ENCODE measurements at places on chromosomes 5 and 9.
A peak's percentile ranks its signal among the peaks of the same experiment; 100 is the strongest.

DNA sequence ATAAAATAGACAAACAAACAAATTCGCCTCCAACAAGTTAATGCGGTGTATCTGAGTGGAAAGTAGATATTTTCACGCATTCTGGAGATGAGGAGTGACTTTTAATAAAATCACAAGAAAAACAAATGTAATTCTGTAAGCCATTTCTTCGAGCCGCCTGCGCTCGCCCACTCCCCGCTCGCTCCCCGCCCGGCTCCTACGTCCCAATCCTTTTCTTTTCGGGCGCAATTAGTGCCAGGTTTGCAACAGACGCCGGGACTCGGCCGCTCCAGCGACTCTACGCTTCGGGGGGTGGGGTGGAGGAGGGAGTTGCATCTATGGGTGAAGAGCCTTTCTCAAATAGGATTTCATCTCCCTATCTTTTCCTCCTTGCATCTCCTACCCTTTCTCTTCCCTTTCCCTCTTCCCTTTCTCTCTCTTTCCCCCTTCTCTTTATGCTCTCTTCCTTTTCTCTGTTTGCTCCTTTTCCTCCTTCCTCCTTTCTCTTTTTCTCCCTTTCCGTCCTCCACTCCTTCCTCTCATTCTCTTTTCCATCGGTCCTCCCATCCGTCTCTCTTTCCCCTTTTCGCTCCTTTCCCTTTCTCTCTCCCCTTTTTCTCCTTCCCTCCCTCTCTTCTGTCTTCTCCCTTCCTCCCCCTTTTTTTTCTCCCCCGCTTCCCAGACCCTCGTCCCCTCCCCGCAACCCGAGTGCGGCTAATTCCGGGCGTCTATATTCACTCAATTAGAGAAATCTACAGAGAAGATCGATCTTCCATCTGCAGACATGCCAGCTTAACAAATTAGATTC, 6.1 kb upstream of the OTP start:
- DNase-seq: no peak

- DNase-seq: no peak
These were observed 564.8 kb downstream of the ACTL7B start for GRCh38 chr9:108290839-108291585.

GRCh38 chr5:157941616-157942015, 82.7 kb upstream of the CLINT1 start:
- no peak for DNase-seq

- no peak for DNase-seq
These were observed 53.9 kb downstream of the SEMA6A start for GRCh38 chr5:116520771-116521170.

- DNase-seq: no peak
These were observed 205.8 kb downstream of the GABBR2 start for GRCh38 chr9:98502976-98503325.

DNA sequence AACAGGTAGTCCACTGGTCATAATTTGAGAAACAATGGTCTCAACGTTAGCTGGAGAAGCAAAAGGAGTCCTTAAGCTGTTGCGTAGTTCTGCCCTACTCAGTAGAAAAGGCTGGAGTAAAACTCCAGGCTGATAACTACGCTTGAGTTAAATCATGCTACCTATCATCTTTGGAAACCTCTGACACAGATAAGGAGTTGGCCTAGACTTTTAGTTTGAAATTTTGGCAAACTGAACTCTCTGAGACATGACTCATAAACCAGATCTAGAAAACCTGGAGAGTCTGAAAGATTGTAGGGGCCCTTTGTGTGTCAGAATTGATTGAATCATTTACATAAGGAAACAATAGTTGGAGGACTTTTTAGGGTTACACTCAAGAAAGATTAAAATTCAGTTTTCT, 26.3 kb downstream of the NMUR2 start:
- no peak for DNase-seq

DNA sequence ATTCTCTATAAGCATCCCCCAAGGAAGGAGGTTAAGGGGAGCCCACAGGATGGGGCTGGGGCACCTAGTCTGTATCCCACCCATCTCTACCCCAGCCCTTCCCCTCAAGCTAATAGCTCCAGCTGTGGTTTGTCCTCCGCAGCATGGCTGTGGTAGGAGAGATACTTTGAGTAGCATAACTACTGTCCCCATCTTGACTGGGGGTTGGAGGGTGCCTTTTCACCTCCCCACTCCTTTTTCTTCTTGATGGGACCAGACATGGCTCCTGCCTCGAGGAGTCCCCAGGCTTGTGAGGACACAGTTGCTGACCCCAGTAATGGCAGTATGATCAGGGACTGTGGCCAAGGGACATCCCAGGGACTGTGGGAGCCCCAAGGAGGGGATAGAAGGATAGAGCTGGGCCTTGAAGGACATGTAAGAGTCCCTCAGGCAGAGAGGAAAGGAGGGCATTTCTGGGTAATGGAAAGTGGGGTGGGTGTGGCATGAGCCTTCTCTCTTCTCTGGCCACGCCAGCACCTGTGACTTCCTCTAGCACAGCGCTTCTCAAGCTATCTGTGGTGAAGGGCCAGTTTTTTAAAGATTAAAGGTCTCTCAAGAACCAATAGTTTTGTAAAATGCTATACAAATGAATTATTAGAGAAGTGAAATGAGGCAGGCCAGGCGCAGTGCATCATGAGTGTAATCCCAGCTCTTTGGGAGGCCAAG, 14.0 kb downstream of the OLFML2A start:
- no peak for DNase-seq

DNA sequence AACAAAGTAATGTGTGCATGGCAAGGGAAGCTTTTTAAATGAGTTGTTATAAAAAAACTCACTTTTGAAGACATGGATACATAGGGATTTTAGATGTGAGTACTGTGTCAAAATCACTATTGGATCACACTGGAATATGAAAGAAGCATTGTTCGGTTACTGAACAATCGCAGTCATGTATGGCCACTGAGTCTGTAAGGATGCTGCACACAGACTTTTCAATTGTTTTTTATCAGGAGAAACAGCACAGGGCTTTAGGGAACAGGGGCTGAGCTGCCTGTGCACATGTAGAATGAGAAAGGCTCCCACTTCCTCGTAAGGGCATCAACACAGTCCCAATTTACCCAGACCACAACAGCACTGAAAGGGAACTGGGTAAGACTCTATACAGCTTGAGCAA, 1333.9 kb upstream of the DMAC1 start:
- DNase-seq: no peak

- peak; percentile 62 for DNase-seq
These were observed 58.2 kb upstream of the GGTA1 start for GRCh38 chr9:121557581-121558447.

GRCh38 chr9:89985068-89985467, 380.3 kb downstream of the GADD45G start:
- DNase-seq: no peak

GRCh38 chr5:149141957-149142851, 911 bp downstream of the ABLIM3 start:
- DNase-seq: peak; percentile 36

- DNase-seq: no peak
These were observed 14.2 kb upstream of the CXXC5 start for GRCh38 chr5:139634028-139634325.

DNA sequence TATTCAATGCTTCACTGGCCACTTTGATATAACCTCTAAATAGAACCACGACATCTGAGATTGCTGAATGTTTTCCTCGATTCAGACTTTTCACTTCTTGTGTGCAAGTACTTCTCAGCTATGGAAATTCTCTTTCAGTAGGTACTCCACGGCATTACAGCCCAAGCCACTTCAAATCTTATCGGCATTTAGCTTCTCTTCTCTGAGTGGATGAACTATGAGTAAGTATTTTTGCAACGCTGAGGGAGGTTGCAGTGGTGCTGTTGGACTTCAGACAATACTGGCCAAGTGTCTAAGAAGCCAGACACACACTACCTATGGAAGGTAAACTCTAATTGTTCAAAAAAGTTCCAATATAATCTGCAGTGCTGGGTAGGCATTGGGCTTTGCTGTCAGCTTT, 60.1 kb downstream of the FBN2 start:
- no peak for DNase-seq

DNA sequence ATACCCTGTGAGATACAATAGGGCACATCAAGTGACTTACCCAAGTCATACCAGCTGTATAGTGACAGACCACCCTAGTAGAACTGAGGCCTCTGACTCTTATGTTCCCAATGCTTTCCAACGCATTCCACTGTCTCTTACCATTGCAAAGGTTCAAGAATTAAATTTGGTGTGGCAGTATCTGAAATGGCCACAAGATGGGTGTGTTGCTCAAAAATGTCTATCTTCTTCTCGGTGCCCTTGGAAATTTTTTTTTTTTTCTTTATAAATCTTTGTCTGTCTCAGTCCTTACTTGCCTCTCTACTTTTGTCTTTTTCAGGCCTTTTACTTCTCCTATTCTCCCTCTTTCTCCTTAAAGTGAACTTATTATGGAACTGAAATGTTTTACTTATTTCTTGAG, 48.4 kb downstream of the GPR21 start:
- DNase-seq: no peak

DNA sequence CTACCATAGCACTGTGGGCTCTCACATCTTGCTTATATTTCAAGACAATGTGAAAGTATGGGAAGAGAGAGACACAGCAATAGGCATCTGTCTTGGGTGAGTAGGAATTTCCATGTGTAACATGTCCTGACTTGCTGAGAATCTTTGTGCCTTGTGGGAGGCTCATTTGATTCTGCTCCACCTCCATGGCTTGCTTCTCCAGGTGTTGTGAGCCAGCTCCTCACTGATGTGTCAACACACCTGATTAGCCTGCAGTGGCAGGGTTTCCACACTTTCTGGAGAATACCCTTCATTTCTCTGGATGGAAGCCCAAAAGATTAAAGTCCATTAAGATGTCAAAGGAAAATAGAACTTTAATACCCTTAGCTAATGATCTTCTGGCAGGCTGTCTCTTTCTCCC, 613.6 kb downstream of the ZNF608 start:
- DNase-seq: no peak

DNA sequence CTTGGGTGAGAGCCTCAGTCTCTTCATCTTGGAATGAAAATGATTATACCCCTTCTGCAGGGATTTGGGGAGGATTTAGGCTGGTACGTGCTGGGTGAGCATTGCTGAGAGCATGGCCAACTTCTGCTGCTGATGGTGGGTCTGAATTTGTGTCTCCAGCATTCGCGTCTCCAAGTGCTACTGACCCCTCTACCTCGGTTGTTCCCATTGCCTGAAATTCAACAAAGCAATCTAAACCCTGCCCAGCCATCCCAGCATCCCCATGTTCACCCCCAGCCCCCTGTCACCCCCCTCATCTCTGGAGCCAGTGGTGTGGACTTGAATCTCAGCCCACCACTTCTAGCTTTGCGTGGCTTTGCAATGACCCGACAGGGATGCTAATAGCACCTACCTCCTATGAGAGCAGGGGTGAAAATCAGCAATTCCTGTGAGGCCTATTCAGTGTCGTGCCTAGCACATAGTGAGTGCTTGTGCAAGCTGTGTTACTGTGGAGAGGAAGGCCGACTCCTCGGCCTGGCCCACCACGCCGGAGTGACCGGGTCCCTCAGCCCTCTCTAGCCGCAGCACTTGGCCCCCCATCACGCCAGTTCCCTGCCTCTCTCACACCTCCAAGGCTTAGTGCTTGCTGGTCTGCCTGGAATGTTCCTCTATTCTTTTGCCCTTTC, 43.4 kb upstream of the SH3PXD2B start:
- DNase-seq: no peak

DNA sequence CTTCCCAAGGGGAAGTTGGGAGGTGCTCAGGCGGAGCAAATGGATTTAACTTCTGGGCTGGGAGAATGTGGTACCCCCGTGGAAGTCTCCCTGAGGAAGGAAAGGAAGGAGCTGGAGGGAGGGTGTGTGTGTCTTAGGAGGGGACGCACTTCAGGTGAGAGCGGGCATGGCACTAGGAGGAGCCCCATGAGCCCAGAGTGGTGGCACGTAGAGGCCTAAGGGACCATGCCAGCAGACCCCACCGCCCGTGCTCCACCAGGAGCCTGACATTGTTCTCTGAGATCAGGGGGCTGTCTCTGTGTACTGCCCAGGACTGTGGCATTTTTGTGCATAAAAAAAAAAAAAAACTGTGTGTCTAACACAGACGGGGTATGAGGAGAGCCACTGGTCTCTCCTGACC, 18.5 kb upstream of the AHRR start:
- DNase-seq: no peak

DNA sequence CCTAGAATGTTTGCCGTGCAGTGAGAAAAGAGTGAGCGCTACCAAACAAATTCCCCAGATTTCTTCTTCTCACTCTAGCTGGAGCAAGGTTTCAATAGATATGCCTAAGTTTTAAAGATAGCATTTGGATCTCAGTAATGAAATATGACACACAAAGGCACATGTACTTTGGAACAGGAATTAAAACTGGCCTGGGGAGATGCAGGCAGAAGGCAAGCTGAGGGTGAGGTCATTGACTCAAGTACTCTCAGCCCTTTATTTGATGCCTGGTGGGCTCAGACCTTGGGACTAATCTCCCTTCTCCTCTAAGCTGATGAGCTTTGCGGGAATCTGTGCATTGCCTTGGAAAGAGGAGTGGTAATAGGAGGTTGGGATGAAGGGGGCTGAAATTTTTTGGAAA, 323.3 kb upstream of the SLC30A5 start:
- no peak for DNase-seq

GRCh38 chr9:133074111-133074651, 12.4 kb downstream of the CEL start:
- no peak for DNase-seq

DNA sequence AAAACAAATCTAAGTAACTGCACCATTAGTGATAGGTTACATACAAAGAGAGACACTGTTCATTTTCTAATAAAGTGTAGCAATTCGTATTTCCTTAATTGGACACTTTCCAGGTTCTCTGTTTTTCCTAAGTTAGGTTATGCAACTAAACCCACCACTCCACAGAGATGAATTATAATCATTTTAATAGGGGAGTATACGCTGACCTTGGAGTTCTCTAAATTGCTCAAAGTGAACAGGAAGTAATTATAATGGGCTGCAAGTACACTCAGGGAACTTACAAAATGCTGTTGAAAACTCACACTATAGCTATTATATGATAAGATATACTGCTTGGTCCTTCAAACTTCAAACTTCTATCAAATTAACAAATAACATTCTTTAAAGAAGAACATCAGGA, 18.2 kb upstream of the ADCY2 start:
- no peak for DNase-seq

DNA sequence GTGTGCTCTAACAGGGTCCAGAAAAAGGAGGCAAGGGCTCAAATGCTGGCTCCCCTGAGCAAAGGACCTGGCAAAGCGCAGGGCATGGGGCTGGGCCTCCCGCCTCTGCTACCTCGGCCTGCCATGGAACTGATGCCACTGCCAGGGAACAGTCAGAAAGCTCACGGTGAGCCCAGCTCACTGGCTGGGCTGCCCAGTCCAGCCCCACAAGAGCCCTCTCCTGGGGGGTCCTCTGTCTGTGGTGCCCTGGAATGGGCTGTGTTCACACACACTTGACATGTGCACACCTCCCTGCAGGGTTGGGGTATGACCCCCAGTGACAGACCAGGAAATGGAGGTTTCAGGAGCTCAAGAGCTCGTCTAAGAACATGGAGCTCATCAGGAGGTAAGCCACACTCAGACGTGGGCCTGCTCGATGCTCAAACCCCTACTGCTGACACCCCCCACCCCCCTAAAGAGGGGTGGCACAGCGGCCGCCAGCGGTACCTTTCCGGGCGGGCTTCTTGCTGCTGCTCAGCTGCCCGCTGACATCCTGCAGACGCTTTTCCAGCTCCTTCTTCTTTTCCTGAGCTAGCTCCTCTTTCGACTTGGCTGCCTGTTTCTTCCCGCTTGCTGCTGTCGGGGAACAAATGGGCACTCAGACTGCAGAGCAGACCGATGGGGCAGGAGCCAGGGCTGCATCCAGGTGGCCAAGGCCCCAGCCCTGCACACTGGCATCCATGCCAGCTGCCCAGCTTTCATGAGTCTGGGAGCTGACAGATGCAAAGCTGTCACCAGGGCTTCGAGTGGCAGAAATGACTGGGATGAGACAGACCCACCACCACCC, 9.1 kb downstream of the BRD3OS start:
- no peak for DNase-seq

Data from frontal cortex (tissue), 4 donors.